Hepatocyte (in vitro differentiated cells): ENCODE measurements at places on chromosomes 1 and 21.
A peak's percentile ranks its signal among the peaks of the same experiment; 100 is the strongest.

GRCh38 chr1:24503059-24503751, 569 bp downstream of the RCAN3 start:
- peak; percentile 25 for DNase-seq

- DNase-seq = no peak
Observed at GRCh38 chr1:19313961-19314882, 2.1 kb downstream of the SLC66A1 start.

DNA sequence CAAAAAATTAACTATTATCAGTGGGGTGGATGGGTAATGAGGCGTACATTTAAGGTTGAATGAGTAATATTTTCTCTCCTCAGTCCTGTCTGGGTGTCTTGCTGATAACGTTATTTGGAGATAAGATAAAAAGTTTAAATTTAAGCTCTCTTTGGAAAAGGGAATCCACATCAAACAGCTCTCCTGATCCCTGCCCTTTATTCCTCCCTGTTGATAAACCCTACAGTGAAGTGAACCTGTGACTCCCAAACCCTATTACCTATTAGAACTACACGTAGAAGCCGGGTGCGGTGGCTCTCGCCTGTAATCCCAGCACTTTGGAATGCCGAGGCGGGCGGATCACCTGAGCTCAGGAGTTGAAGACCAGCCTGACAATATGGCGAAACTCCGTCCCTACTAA, 9.9 kb upstream of the GPR161 start:
- DNase-seq = peak; percentile 53

DNA sequence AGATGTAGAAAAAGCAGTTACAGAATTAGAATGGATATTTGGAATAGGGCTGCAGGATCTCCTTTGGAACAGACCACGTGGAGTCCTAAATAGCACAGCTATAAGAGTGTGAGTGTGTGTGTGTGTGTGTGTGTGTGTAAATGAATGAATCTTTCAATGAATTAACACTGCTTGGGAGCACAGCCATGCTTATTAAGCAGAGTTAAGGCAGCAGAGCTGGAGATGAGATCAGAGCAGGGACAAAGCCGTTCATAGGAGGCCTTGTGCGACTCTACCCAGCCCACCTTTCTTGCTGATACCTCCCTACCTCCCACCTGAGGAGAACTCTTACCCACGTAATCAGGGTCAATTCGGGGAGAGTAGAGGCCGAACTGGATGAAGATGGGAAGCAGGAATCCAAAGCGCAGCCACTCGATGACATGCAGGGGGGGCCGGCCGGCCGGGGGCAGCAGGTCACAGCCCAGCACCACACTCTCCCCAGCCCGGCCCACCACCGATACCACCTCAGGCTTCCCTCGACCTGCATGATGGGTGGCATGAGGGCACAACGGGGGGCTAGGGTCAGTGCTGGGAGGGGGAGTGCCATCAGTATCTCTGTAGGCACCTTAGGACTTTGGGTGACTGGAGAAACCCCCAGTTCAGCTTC, 2.7 kb downstream of the IGSF9 start:
- no peak for DNase-seq

GRCh38 chr1:164912290-164912689, 353.3 kb downstream of the PBX1 start:
- no peak for DNase-seq
